Activated CD4-positive, CD25-positive, alpha-beta regulatory T cell treated with anti-CD3 and anti-CD28 coated beads, Interleukin-2, amount 50 U/mL, for 24 hours (primary cell): ENCODE measurements at places on chromosomes 2 and 18.

DNA sequence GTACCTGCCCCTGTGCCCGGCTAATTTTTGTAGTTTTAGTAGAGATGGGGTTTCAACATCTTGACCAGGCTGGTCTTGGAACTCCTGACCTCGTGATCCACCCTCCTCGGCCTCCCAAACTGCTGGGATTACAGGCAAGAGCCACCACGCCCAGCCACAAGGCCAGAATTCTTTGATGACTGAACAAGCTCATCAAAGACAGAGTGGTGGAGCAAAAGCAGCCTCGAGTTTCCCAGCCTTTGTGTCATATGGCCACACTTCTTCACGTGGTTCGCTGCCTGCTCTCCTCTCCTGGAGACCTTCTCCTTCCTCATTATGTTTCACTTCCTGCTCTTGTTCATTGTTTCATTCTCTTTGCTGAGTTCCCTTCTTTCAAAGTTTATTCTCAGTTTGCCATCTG lies 9.9 kb upstream of the NPC1 start:
- ATAC-seq = no peak

DNA sequence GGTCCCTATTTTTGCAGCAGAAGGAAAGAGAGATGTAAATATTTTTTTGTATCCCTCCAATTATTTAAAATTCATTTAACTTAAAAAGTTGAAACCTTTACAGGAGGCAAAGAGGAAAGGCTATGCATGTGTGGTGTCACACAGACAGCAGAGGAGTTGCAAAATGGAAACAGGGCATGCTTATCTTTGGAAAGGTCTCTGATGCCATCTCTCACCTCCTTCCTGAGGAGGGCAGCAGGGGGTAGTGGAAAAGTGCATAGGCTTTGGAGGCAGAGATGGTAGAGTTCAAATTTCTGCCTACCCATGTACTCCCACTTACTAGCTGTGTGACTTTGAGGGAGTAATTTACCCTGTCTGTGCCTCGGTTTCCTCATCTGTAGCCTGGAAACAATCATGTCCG lies 99.6 kb upstream of the MCFD2 start:
- no peak for ATAC-seq

- peak; percentile 20 for ATAC-seq
Observed at GRCh38 chr2:121489284-121489683, 41.4 kb upstream of the RNU4ATAC start.

GRCh38 chr18:13511961-13512577 lies 214.3 kb downstream of the FAM210A start:
- ATAC-seq = no peak

GRCh38 chr2:121649149-121649595 lies at the start of gene CLASP1:
CLASP1 (minus strand) TSS chr2:121649462; CDS start chr2:121605895, 43,567 bp downstream.
- no peak for ATAC-seq

DNA sequence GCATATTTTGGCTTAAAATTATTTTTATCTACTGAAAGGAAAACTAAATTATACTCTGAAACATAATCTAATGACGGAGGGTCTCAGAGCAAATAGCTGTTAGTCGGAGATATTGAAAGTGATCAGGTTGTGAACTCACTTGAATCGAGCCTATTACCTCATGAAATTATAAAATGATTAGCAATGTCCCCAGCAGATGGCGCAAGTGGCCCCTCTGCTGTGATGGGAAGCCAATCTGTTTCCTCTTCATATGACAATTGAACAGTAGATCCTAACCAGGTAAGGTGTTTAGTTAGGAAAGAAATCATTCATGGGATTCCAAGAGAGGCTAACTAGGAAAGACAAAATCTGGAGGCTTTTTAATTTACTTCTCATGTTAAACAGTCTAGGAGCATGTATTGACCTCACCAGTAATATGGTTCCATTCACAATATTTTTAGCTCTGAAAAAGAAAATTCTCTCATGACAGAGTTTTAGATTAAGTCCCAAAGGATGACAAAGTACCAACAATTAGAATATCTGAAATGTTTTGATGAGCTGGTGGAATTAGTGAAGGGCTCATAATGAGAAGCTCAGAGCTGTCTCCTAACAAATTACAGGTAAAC lies 29.9 kb upstream of the MPPE1 start:
- peak; percentile 48 for ATAC-seq

DNA sequence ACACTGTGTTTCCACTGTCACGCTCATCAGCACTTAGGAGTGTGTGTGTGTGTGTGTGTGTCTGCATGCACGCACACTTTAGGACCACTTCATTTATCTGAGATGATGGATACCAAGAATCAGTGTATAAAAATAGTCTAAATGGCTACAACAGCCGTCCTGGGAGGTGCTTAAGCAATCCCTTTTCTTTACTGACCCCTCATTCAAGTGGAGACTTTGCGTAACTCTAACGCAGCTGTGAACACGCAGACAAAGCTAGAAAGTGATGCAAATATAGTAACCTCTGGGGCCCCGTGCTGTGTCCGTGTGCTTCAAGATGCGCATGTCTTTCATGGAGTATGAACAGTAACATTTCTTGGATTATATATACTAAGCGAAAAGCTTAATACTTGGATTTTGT lies 40.4 kb upstream of the RBM44 start:
- no peak for ATAC-seq

DNA sequence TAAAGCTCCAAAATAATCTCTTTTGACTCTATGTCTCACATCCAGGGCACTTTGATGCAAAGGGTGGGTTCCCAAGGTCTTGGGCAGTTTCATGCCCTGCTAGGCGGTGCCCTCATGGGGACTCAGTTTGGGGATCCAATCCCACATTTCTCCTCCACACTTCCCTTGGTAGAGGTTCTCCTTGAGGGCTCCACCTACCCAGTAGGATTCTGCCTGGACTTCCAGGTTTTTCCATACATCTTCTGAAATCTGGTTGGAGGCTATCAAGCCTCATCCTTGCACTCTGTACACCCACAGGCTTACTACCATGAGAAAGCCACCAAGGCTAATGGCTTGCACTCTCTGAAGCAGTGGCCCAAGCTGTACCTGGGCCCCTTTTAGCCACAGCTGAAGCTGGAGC lies 49.8 kb upstream of the ERMN start:
- ATAC-seq = no peak

DNA sequence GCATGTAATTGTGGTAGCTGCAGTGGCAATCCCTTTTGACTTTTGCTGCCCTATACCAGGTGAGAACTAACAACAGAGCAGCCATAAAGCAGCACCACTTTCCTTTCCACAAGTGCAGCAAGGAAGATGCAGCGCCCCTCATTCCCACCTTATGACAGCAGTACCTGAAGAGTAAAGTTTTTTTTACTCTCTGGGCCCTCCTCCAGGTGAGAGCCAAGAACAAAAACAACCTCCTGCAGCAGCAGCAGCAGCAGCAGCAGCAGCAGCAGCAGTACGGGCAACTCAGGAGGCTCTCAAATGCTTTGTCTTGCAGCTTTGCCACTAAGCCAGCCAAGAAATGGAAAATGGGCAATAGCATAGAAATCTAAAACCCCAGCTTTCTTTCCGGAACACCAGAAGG lies 397.5 kb downstream of the FIGN start:
- no peak for ATAC-seq

- no peak for ATAC-seq
Observed at GRCh38 chr2:200089040-200089755, 133.8 kb downstream of the MAIP1 start.

- no peak for ATAC-seq
Observed at GRCh38 chr2:174699993-174700766, 64.1 kb downstream of the CHRNA1 start.

- no peak for ATAC-seq
Observed at GRCh38 chr18:11649839-11650238, 39.2 kb upstream of the GNAL start.

- ATAC-seq = no peak
Observed at GRCh38 chr2:118697781-118698180, 149.7 kb downstream of the EN1 start.

- ATAC-seq = no peak
Observed at GRCh38 chr18:62693659-62694058, 21.7 kb upstream of the PHLPP1 start.

- no peak for ATAC-seq
Observed at GRCh38 chr2:21916934-21917522, 793.3 kb downstream of the TDRD15 start.

GRCh38 chr2:195782156-195782555 lies 125.1 kb downstream of the SLC39A10 start:
- no peak for ATAC-seq

GRCh38 chr2:62461707-62462106 lies 44.3 kb downstream of the TMEM17 start:
- no peak for ATAC-seq

DNA sequence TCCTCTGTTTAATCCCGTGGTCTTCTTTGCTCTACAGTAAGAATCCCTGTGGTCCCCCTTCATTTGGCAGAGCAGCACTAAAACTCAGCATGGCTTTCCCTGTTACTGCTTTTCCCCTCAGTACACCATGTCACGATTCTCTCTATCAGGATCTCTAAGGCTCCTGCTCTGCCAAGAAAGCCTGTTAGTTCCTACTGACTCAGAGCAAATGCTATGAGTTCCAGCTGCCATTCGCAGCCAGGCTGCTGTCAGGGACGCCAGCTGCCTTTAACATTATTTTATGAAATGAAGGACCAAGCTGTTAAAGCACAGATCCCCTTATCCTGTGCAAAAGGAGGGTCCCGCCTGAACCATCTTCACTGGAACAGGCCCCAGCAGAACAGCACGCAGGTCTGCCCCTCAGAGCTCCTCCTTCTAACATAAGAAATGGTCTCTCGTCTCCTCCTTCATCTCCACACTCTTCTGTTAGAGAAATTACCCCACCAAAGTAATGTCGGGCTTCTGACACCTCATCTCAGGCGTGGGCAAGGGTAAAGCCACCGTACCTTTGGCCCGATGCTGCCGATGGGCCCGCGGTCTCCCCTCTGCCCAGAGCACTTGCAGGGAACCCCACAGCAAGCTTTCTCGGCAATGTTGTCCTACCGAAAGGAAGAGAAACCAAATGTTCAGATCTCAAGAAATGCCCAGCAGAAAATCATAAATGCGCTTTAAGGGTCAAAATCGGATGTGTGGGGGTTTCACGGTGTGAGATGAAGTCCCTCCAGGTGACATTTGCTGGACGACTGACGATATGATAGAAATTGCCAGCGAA lies 52.6 kb downstream of the COL6A3 start:
- no peak for ATAC-seq

GRCh38 chr18:9914584-9915290 lies 921 bp downstream of the VAPA start:
- peak; percentile 33 for ATAC-seq

DNA sequence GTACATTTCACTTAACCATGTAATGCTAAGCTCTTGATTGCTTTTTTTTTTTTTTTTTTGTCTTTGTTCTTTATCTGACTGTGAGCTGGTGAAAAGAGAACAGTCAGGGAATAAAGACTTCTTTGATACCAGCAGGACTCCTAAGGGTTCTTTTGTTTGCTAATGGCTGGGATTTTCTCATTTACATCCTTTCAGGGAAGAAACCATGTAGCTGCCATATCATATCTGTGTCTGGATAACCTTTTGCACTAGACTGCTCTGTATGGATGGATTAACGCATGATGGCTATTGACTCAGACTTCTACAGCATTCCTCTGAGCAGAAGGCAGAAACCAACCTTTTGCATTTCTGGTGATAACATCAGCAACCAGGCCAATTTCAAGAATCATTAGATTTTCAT lies 504.0 kb downstream of the LRRTM4 start:
- ATAC-seq = no peak

DNA sequence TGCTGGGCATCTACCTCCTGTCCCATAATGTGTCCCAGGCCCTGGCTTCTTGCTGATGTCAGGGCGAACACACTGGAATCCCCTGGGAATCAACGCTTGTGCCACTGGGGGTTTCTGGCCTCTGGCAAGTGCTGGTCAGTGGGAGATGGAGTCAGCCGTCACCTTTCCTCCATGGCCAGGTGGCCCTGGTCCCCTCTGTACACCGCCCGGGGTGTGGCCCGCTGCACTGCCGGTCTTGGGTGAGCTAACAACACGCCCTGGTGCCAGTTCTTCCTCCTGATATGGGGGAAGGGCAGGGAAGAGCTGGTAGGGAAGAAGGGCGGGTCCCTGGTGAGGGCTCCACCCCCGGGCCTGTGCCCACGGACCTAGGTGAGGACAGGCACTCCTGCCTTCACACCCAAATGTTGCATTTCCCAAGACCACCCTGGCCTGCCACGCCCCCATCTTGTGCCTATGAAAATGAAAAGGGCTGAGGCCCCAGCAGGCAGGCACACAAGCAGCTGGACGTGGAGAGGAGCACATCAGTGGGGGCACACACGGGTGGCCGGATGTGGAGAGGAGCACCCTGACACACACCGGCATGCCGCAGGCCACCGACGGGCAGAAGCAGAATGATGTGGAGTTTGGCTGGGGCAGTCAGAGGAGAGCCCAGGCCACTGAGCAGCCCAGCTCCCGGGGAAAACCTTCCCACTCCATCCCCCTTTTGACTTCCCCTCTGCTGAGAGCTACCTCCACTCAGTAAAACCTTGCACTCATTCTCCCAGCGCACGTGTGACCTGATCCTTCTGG lies 140.5 kb downstream of the ASB1 start:
- ATAC-seq = no peak

GRCh38 chr2:112828251-112828691 lies 8.3 kb downstream of the IL1B start:
- no peak for ATAC-seq

GRCh38 chr2:81266106-81266505 lies 961.6 kb upstream of the LRRTM1 start:
- ATAC-seq = no peak

GRCh38 chr2:208939852-208940251 lies 484.0 kb upstream of the MAP2 start:
- no peak for ATAC-seq

DNA sequence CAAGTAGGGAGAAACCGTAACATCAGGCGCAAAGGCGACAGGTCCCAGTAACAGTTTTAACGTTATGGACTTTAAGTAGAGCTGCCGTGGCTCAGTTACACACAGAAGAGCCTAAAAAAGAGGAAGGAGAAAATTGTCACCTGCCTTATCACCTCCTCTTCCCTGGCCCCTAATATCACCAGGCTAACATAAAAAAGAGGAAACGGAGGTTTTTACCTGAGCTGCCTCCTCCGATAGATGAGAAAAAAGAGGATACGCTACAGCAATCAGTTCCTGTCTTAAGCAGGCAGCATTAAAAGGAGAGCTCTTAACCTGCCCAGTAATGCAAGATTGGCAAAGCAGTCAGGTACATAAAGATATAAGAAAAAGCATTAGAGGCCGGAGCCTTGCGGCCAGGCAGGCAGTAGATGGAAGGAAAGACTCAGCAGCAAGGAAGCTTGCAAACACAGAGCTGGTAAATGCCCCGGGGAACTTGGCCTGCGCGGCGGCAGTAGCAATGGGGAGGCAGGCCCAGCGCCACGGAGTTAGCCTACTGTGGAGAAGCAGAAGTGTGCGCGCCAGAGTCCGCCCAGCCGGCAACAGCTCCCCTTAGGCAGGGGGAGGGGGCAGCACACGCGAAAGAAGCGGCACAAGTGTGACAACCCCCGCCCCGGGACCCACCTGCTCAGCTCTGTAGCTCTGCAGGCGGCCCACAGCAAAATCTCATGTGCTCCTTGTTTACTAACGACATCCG lies 116.3 kb upstream of the SCN7A start:
- ATAC-seq = peak; percentile 10

DNA sequence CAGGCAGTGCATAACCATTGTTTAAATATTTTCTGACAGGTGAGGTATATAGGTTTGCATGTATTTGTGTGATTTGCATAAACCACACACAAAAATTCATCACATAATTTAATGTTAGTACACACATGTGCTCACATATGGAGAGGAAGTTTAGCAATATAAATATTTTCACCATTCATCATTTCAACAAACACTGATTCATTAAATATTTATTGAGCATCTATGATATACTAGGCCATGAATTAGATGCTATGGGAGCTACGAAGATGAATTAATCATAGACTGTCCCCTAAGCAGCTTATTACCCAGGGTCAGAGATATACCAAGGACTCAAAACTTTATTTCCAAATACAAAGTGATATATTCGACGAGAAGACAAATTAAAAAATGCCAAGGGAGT lies 311.6 kb upstream of the PIK3C3 start:
- no peak for ATAC-seq
